ENCODE measurements at places on chromosomes 2 and 18. TPM values are rescaled to one million over a fixed set of nuclear protein-coding genes. Genes with fewer than 3 reads are reported as not detected.

IAH1 gene
- total RNA-seq, result 81.5 TPM

DNAJC5G gene
- 5.8 TPM for total RNA-seq

DDX1 gene
- 117 TPM for total RNA-seq

APCDD1 gene
- 66.0 TPM for total RNA-seq
